ENCODE measurements at places on chromosomes 13 and 19.

DNA sequence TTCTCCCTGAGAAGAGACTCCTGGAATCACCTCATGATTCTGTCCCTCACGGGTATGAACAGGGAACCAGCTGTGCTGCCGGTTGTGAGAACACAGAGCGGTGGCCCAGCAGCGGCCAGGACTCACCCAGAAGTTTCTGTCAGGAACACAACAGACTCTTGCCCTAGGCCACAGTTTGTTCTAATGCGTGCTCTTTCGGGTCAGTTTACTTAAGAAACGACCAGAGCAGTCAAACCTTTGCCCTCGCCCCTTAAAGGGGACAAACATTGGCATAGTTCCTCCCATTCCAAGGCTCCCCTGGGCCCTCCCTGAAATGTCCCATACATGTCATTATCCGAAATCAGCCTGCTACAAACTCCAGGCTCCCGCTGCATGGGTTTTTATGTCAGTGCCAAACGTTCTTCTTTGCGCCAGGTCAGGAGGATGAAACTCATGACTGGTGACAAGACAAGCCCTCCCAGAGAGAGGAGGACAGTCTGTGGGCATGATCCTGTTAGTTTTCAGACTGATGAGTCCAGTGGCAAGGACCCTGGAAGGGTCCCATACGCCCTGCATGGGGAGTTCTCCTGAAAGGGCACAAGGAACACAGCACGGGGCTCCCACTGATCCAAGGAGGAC is 18.3 kb downstream of the ZIC5 start:
- DNase-seq, result no peak

DNA sequence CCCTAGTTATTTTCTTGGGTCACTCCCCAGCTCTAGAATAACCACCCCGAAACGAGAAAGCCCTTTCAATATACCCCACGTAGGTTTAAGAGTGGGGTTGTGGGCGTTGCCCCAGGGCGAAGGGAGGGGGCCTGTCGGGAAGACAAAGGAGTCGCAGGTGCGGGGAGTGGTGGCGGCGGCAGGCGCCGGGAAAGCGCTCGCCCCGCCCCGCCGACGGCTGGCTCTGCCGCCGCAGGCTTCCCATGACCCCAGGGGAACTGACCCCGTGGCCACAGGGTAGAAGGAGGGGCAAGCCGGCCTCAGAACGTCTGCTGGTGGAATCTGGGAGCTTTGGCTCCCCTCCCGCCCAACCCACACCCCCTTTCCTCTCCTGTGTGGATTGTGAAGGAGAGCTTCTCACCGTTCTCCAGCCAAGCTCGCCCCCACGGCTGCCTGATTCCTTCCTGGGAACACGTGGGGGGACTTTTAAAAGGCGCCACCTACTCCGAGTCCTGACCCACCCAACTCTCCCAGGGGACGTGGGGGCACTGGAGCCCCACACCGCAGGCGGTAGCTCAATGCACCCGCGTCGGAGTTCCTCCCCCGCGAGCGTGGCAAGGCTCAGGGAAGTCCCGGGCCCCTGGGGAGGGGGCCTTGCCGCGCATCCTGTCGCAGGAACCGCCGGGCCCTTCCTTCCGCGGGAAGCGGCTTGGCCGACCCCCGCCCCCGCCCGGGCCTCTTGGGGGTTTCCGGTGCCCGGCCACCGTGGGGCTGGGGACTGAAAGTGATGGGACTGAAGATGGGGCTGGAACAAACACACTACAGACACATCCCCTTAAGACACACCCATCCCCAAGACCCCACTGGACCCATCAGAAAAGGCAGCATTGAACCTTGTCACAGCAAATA is 5.5 kb downstream of the IER2 start:
- DNase-seq, result peak; percentile 97

DNA sequence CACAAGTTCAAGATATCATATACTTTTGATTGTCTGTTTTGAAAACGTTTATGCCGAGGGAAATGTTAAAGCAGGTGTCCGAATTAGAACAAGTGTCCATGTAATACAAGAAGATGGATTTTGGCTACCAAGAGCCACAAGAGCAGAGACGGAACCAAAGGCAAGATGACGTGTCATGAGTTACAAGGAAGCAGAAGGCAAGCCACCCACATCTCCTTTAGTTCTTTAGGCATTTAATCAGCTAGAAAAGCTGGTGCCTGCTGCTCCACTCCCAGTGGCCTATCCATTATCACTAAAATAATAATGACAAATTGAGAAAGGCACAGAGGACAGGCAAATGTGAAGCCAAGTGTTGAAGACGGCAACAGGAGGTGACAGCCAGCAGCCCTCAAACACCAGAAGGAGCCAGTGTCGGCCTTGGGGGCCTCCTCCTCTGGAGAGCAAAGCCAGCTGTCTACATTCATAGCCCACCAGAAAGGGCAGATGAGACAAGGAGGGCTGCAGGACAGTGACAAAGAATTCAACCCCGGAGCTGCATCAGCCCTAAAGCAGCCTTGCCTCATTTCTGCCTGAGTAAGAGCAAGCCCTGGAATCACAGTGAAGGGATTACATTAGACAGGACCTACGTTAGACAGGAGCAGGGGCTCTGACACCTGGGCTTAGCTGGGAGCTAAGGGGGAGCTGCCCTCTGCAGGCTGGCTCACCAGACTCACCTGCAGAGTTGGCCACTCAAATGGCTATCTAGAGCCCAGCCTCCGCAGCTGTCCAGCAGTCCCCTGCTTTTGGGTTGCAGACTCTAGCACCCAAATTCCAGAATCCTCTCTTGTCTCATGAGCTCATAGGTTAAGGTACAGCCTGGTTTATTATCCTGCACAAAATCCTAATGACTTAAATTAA is 569.9 kb downstream of the UQCRFS1 start:
- no peak for DNase-seq

DNA sequence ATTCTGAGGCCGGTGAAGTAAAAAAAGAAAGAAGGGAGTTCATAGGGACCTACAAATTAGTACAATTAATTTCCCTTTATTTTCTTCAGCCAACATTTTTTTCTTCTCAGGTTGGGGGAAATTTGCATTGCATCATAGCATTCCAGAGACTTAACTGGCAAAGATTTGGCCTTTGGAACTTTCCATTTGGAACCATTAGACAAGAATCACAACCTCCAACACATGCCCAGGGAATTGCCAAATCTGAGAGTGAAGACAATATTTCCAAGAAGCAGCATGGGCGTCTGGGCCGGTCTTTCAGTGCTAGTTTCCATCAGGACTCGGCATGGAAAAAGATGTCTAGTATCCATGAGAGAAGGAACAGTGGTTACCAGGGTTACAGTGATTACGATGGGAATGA is 6.4 kb upstream of the ERCC5 start:
- DNase-seq, result no peak

GRCh38 chr13:111065698-111066097 is 49.4 kb upstream of the ARHGEF7 start:
- no peak for DNase-seq

DNA sequence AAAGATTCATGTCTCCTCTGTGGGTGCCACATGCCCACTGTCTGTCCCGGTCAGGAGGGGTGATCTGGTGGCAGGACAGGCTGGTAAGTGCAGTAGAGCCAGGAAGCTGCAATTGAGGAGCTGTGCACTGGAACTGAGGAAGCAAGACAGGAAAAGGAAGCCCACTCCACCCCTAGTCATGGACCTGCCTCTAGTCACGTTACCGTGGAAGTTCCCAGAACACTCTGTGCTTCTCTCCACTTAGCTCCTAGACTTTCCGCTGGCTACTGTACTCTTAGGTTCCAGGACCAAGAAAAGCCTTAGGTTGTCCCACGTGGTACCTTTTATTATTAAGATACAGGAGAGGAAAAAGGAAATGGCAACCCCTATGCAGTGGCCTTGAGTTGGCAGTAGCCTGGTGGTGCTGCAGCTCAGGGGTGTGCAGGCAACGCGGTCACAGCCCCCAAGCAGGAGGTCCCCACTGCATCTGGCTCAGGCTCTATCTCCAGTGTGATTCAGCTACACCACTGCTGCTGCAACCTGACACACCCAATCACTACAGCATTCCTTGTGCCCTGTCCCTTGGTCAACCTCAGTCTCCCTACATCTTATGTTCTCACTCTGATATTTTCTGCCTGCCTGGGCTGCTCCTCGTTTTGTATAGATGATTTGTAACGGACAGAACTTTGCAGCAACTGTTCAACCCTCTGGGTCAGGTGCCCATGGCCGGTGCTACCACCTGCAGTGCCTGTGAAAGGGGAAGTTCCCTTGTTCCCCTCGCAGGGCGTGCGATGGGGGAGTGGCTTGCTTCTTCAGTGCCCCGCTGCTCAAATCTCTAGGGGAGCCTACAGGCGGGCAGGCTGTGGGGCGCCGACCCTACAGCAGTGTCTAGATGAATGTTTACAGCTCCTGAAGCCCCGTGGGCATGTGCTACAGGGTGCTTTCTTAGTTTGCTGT is 24.4 kb upstream of the GPR12 start:
- DNase-seq, result peak; percentile 89

DNA sequence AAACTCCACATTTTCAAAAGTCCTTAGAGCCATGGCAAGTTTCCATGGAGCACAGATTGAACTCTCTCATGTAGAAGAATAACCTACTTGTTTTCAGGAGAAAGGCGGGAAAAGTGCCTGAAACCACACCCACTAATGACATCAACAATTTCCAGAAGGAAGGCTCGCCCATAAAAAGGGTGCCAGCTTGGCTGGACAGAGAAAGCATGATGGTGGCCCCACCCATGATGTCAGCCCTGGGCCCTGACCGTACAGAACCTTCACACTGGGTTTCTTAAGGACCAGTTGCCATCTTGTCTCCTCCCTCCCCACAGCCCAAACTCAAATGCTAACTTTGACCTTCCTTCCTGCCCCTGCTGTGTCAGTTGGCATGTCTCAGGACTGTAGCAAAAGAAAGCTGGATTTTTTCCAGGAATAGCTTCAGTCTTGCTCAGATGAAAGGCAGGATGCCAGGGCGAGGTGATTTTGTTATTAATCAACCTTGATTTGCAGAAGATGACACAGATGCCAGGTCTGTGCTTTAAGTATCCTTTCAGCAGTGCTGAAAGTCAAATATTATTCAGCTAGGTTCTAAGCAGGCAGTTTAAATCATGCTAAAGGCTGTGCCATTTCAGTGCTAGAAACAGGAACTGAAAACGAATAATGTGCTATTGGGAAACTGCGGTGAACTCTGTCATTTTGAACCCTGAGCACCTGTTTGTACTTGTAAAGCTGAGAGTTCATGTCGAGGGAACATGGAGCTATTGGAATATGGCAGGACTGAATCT is 89.5 kb upstream of the RFC3 start:
- peak; percentile 79 for DNase-seq
